ENCODE measurements at places on chromosomes 6 and 20. TPM values are rescaled to one million over a fixed set of nuclear protein-coding genes. Genes with fewer than 3 reads are reported as not detected.

DNA sequence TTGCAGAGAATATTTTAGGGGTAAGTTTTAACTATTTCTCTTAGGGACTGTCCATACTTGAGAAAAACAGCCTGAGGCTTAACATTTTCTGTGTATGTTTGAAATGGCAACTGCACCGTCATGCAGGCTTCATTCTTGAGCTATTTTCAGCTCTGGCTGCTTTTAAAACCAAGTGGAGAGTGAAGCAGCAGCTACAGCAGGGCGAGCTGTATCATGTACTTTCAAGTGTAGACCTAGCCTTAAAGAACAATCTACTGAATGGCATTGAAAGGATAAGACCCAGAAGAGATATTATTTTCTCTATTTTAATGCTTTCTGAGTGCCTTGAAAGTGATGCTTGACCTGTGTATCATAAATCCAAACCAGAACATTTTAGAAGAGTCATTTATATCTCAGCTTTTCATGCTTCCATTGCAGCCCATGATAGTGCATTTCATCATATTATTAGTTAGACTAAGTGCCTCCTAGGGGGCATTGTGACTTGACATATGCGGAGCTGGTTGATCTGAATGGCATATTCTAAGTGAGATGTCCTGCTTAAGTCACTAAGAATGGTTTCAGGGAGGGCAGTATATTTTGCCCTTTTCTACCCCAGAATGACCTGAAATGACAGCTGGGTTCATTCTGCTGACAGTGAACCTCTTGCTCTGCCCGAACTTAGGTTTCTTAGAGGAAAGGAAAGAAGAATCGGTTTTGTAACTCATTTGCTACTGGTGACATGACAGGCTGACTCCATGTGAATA, 85.3 kb downstream of the NKAIN2 start:
- DNase-seq, result no peak

GRCh38 chr6:106694343-106694742, 65.0 kb downstream of the QRSL1 start:
- no peak for DNase-seq

DNA sequence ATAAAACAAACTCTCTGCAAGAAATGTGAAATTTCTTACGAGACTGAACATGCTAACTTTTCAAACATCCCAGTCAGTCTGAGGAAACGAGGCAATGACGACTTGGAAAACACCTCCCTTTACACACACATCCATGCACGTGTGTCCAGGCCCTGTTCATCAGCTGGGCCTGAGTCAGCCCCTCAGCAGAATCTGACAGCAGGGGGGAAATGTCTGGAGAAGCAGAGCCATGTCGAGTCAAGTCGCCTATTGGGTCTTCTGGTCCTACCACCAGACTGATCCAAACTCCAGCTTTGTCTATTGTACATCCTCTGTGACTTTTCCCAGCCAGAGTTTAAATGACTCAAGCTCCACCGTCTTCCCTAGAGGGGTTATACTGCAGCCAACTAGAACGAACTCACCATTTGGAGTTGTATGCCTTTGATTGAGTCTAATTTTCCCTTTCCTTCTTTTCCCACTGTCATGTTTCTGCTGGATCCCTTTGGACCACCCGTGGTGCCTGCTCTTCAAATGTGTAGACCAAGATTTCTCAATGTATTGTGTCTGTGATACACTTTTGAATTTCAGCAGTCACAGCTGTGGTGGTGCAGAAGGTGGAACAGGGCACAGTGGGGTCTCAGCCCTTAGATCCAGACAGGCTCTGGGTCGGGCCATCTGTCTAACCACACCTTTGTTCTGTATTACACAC, 254.0 kb downstream of the CDC5L start:
- DNase-seq, result no peak

Gene NOTCH4
- total RNA-seq, result 113 TPM

Gene NKX2-4
- total RNA-seq, result not detected

Gene CYP39A1
- total RNA-seq, result 1.1 TPM
